Tibial nerve (tissue), 4 donors: ENCODE measurements at places on chromosomes 7 and 10.
A peak's percentile ranks its signal among the peaks of the same experiment; 100 is the strongest.

DNA sequence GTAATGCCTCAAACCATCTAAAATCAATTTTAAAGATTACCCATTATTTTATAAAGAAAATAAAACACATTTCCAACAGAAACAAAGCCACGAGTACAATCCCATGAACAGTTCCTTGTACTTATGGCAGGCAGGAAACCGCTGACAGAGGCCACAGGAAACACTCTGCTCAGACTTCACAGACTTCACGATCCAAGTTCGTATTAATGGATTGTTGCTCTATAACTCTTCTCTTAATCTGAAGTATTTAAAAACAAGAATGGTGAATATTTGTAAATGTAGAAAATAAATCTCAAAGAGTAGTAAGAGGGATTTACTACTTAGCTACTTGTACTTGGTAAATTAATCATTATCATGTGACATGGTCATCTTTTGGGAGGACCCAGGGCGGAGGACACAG, 78.3 kb downstream of the SNX10 start:
- no peak for DNase-seq

GRCh38 chr7:7478569-7478968, 57.1 kb downstream of the COL28A1 start:
- DNase-seq = no peak

DNA sequence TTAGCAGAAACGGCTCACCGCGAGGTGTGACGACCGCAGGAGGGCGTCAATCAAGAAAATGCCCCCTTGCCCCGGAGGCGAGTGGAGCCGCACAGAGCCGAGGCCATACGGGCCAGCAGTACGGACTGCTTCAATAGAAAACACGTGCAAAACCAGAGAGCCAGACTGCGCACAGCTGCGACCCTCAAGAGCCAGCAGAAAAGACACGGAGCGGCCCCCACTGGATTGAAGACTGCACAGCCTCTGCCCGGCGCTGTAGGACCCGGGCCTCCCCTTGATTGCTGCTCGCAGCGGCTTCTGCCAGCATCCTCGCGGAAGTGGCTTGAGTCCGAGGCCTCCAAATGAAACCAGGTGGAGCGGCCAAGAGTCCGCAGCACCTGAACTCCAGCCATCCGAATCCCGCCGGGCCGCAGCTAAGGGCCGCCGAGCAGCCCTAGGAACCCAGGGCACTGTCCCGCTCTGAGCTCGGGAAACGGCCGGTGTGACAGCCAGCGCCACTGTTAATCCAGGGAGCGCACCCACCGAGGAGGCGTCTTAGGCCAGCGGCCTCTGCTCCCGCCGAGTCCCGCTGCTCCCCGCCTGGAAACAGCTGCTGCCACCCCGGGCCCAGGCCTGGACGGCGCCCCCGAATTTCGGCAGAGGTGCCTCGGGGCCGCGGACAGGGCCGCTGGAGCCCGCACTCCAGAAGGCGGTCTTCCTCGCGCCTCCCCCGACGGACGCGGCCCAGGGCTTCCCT, 660 bp upstream of the HHEX start:
- no peak for DNase-seq

- DNase-seq = no peak
Observed at GRCh38 chr7:785416-785815, 46.9 kb upstream of the SUN1 start.

DNA sequence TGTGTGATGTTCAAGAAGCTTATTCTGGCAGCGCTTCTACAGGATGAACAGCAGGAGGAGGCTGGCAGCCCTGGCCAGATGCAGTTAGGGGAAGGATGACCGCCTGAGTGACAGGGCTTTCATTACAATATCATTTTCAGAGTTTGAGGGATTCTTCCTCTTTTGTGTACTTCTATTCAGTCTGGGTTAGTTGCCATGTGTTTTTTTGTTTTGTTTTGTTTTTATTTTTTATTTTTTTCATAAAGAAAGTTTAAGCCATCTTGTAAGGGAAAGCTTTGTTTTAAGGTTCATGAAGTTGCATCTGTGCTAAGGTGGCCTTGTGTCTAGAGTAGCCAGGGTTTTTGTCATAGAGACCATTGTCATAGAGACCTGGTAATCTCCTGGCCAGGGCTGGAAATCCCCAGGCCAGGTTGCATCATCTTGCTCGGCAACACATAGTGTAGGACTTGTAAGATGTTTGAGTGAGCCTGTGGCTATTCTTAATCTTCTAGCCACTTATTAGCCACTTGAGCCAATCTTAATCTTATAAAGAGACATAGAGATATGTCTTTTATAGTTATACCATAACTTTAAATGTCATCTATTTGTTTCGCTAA, 230.5 kb upstream of the TMEM229A start:
- no peak for DNase-seq

GRCh38 chr10:21944727-21945386, 58.7 kb downstream of the DNAJC1 start:
- no peak for DNase-seq

DNA sequence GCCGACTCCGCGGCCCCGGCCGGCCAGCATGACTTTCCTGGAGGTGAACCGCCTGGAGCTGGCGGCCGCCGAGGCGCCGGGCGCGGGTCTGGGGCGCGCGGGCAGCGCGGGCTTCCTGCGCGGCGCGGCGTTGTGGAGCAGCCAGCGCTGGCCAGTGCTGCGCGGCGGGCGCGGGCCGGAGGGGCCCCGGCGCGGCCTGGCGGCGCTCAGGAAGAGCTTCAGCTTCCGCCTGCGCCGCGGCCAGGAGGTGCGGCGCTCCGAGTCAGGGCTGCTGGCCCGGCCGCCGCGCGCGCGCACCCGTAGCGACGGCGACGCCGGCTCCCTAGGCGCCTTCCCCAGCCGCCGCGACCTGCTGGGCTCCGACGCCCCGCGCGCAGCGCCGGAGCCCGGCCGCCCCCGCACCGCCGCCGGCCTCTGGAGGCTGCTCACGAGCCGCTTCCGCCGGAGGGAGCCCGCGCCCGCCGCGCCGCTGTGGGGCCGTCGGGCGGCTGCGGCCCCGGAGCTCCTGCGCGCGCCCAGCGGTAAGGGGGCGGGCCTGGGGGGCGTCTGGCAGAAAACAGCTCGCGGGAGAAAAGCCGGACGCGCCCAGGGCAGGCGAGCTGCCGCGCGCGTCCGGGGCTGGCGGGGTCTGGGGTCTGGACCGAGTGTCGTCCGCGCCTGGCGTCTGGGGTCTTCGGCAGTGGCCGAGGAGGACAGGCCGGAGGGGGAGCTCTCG, 29.0 kb downstream of the AGAP3 start:
- DNase-seq = no peak

DNA sequence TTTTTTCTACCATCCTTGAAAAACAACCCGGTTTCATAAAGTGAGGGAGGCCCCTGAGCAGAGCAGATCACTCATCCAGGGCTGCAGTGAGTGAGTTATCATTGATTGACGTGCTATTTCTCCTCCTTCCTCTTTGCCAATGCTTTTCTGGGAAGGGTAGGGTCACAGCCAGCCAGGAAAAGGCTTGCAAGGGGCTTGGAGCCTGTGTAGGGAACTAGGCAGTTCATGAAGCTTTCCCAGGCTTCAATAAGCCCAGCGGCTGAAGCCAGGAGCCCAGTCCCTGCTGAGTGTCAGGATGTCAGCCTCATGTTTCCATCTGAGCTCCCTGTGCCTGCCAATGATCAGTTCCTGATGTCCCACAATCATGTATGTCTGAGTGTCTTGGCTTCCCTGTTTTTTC, 584.7 kb downstream of the GALNT17 start:
- DNase-seq = no peak

DNA sequence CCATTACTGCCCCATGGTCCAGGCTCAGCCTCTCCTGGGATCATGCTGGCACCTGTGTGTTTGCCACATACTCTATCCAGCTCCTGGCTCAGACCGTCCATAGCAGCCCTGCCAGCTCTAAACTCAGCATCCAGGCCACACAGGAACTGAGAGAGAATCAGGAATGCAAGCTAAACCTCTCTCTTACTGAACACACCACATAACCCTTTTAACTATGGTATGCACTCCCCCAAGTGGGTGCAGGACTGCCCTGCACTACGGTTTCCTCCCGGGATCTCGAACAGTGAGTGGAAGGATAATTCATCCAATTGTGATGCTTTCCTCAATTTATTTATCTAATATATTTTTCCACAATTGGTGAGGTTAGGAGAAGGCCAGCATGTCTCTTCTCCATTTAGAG, 17.1 kb upstream of the ZNF800 start:
- DNase-seq = no peak

- DNase-seq = no peak
Observed at GRCh38 chr10:131249955-131250344, 61.6 kb downstream of the TCERG1L start.

DNA sequence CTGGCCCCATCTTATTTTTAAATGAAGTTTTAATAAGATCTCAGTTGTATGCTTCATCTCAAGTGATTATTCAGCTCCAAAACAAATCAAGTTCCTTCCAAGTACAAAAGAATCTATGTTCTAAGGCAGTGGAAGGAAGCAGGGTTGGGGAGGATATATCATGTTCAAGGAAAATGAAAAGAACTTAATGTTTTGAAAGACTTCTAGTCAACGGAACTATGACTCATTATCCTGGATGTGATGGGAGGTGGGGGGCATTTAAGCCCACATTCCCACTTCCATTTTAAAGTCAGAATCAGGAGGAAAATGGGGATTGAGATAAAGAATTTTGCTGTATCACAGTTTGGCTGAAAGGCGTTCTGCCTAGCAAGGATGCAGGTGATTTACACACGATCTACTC, 59.4 kb downstream of the FANK1 start:
- no peak for DNase-seq

DNA sequence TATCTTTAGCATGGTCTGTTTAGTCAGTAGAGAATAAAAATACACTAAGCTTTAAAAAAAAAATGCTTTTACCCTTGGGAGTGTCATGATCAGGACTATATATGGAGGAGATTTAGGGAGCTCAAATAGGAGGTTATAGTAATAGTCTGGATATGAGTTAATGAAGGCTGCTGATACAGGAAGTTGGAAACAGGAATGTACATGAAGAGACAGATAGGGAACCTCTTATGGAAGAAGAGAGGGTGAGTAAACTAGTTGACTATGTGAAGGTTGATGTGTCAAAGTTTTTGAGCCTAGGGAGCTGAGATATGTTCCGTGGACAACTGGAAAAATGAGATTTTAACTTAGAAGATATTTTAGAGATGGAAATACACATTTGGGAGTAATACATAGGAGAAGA, 472.0 kb upstream of the FZD8 start:
- DNase-seq = no peak

GRCh38 chr10:38094927-38095574, 914 bp downstream of the ZNF37A start:
- no peak for DNase-seq

- peak; percentile 78 for DNase-seq
Observed at GRCh38 chr10:47340608-47341170, 7.5 kb upstream of the RBP3 start.

- DNase-seq = no peak
Observed at GRCh38 chr10:93061594-93062513, 1.3 kb downstream of the CYP26C1 start.

DNA sequence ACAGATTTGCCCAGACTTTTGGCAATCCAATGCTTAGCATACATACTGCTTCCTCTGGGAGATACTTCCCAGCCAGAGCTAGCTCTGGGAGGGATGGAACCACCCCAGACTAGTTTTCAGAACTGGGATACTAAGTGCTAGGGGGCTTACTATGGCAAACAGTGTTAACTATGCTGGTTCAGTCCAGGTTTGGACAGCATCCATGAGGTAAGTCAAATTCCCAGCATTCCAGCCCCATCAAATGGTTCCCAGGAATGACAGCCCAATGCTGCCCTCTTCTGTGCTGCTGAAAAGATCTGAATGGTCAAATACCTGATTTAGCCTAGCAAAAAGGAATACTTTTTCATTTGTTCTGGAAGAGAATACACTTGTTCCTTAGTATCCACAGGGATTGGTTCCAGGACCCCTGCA, 141.7 kb upstream of the CCDC6 start:
- no peak for DNase-seq

- DNase-seq = no peak
Observed at GRCh38 chr10:132253092-132253687, 54.6 kb downstream of the STK32C start.

- peak; percentile 48 for DNase-seq
Observed at GRCh38 chr7:36037121-36037662, 115.9 kb upstream of the EEPD1 start.

- no peak for DNase-seq
Observed at GRCh38 chr10:88728107-88728763, 22.2 kb downstream of the LIPK start.

- no peak for DNase-seq
Observed at GRCh38 chr10:79376078-79376628, 28.9 kb downstream of the PPIF start.

DNA sequence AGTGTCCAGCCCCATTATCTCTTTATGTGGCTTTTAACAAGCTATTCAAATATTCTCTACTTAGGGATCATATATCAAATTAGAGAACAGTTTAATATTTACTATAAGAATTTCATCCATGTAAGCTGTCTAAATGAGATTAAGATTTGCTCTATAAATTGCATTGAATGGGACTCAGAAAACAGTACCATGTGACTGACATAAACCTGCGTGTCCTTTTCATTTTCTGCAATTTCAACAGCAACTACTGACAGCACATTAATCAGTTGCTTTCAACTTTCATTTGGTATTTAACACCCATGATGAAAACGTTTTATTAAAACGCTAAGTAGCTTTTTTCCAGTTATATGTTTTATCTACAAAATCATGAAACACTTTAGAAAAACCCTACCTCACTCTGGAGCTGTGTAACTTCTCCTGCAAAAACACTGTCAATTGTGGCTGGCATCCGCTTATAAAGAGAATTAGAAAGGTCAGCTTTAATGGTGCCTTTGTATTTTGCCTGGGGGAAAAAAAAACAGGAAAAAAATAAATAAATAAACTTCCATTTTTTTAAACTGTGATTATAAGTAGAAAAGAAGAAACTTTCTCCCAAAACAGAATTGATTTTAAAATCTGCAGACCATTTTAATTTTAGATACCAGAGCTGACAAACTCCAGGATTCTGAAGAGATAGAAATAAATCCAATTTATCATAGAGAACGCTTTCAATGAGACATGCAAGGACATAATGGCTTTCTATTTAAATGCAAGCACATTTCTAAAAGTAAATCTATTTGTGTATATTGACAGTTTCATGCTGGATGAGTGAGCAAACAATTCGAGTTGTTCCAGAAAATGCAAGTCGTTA, 9.2 kb downstream of the NEBL start:
- no peak for DNase-seq

DNA sequence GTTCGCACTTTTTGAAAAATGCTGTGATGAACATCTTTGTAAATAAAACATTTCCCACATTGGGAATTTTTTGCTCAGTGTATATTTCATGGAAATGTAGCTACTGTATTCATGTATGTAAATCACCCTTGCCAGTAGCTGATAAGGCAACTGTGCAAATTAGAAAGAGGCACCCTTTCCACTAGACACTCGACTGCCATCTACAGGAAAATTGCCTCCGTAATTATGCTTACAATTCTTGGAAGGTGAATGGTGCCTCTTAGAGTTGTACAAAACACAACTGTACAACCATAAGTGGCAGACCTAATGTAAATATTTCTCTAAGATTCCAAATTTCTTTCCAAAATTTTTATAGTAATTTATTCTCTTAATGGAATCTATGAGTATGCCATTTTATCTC, 491.7 kb downstream of the CCSER2 start:
- no peak for DNase-seq

GRCh38 chr10:86193841-86194240, 172.8 kb downstream of the GRID1 start:
- no peak for DNase-seq
